ENCODE measurements at places on chromosomes 11 and 22.

DNA sequence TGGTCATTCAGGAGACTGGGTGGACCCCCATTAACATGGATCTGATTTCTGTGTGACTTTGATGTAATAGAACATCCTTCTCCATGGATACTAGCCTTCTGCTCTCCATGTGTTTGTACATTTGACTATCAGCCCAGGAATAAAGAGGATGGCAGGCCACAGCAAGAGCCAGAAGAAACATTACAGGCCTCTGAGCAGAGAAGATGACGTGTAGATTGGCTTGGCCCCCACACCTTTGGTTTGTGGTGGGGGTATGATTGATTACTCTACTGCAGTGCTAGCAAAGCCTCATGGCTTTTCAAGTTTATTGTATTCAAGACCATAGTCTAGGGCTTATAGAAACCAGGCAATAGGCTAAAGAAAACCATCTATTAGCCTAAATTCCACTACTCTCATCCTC lies 77.0 kb downstream of the GRAMD1B start:
- no peak for DNase-seq

- DNase-seq: no peak
These were observed 76.3 kb downstream of the NTM start for GRCh38 chr11:131446590-131447275.

- DNase-seq: peak; percentile 62
These were observed 49.2 kb downstream of the DBX1 start for GRCh38 chr11:20110908-20111669.

- no peak for DNase-seq
These were observed 179.6 kb upstream of the PDGFD start for GRCh38 chr11:104343578-104343977.

DNA sequence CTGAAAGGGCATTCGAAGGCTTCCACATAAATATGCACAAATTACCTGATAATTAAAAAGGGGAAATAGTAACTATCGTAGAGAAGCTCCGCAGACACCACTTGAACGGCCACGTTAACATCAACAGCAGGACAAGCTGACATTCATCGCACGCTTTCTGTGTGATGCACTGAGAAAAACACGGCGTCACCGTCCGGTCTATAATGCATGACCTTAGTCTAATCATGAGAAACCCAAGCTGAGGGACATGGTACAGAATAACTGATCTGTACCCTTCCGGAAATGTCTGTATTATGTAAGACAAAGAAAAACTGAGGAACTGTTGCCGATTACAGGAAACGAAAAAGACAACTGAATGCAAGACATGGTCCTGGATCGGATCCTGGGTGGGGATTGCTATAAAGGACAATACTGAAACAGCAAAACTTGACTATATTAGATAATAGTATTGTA lies 678 bp upstream of the RANGAP1 start:
- no peak for DNase-seq

DNA sequence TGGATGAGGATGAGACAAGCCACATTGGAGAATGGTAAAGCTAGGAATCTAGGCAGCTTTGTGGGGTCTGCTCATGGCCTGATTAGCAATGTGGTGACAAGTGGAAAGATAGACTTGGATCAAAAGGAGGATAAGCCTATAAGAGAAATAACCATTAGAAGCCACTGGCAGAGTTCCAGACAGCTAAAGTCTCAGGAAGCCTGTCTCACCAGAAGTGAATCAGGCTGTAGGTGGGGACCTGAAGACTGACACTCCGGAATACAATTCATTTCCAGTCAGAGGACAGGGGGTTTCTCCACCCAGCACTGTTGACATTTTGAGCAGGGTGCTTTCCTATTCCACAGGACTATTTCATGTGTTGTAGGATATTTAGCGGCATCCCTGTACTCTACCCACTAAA lies 129.7 kb downstream of the ARHGAP42 start:
- no peak for DNase-seq

DNA sequence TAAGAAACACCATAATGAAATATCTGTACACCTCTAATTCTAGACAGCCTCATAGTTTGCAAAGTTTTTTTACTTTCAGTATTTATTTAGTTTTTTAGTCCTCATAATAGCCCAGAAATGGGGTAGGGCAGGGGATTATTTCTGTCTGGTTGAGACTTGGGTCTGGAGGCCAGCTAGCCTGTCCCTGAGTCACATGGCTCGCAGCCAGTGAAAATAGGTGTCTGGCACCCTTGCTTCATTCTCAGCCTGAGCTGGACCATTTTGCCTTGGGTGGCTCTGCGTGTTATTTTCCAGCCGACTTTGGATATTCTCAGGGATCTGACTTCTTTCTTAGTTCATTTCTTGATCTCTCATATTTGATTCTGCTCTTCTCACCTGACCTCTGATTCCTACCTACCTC lies 123.9 kb upstream of the NARS2 start:
- no peak for DNase-seq

- DNase-seq: no peak
These were observed 7.7 kb upstream of the ANKRD42 start for GRCh38 chr11:83185767-83186166.

DNA sequence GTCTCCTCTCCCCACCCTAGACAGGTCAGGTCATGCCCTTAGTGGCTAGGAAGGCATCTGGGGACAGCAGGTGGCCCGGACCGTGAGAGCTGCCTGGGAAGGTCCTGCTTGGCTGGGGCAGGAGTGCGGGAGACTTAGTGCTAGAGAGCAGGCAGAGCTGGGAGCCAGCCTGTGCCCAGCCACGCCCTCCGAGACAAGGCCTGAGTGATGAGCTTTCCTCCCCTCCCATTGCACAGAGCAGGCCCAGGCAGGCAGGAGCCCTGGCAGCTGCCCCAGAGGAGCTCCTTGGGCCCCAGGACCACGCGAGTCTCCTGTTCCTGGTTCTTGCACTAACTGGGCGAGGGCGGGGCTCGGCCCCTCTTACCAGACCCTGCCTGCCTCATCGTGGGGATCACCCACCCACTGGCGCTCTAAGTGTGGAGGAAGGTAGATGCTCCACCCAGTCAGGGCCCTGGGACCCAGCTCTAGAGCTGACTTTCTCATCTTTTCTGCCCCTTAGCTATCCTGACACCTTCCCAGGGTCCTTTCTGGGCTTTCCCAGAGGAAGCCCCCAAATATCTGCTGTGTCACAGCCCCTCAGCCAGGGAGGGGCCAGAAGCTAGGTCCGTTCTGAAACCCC lies 44.9 kb downstream of the MACROD1 start:
- DNase-seq: no peak

DNA sequence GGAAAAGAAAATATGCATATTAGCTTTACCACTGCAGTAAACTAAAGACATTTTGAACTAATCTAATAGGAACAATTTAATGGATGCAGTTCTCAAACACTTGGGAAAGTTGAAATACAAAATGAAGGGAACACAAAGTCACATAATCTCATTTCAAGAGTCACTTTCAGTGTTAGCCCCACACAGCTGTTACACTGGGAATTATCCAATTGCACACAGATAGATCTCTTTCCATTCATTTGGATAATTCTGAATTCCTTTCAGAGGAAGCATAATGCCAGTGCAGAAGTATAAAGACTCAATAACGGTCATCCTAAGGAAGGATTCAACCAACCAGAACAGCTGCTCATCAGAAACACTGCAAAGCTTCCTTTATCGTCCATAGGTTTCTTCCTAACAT lies 173.3 kb downstream of the GRIA4 start:
- DNase-seq: no peak

- DNase-seq: no peak
These were observed 98.7 kb upstream of the SORL1-AS1 start for GRCh38 chr11:121551463-121551862.

- no peak for DNase-seq
These were observed at the start of gene BRSK2 for GRCh38 chr11:1389932-1390568. BRSK2 (plus strand) TSS chr11:1389934; CDS start chr11:1390285, 351 bp downstream.

- no peak for DNase-seq
These were observed 148.8 kb downstream of the FEZ1 start for GRCh38 chr11:125347261-125347585.

DNA sequence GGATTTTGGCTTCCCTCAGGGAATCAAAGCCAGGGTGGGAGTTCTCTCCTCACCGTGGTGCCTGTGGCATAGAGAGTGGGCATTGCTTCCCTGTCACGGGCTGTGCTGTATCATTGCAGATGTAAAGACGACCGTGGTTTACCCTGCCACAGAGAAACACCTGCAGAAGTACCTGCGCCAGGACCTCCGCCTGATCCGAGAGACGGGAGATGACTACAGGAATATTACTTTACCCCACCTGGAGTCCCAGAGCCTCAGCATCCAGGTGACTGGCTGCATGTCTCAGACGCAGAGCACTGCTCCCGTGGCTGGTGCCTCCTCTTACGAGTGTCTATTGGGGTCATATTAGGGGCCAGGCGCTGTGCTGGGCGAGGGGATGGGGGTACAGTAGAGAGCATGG lies 24.2 kb upstream of the ST3GAL4 start:
- DNase-seq: no peak

DNA sequence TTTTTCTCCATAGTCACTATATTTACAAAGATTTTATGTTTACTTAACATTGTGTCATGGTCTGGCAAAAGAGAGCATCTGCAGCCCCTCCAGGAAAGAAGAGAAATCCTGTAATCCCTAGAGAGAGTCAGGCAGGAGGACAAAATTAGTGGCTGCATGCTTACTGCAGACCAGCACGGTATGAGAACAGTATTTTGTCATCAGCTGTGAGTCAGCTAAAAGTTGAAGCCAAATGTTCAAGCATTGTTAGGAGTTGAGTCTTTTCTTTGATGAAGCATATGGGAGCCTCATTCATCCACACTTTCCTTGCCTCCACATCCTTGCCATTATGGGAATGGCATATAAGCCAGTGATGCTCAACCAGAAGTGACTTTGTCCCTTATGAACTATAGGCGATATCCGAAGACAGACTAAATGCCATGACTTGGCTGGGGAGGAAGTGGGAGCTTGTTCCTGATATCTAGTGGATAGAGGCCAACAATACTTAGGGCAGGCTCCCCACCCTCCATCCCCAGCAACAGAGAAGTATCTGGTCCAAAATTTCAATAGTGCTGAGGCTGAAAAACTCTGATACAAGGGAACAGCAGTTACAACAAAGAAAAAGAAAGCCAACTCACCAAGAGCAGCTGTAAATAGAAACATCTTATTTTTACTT lies 112.0 kb upstream of the OR5AK2 start:
- no peak for DNase-seq

DNA sequence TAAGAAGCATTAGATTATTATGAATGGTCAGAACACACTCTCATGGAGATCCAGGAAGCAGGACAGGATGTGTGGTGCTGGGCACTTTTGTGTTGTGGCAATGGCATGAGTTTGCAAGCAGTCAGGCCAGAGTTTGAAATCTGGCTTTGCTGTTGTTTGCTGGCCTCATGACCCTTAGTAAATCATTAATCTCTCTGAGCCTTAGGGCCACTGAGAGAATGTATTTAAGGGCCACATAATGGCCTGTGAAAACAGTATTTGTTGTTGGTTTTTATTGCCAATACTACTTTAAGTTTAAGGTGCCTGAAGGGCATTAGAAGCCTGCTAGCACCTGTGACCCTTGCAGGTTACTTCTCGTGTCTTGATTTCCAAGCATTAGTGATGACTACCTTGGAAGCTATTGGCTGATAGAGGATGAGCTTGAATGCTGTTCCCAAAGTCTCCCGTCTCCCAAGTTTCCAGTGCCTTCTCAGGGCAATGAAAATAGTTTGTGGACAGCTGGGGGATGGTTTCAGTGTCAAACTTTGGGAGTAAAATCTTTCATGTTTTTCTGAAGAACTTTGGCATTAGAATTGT lies 24.6 kb downstream of the STIM1 start:
- peak; percentile 35 for DNase-seq

- peak; percentile 86 for DNase-seq
These were observed 63.6 kb upstream of the PAX6 start for GRCh38 chr11:31874631-31875191.

DNA sequence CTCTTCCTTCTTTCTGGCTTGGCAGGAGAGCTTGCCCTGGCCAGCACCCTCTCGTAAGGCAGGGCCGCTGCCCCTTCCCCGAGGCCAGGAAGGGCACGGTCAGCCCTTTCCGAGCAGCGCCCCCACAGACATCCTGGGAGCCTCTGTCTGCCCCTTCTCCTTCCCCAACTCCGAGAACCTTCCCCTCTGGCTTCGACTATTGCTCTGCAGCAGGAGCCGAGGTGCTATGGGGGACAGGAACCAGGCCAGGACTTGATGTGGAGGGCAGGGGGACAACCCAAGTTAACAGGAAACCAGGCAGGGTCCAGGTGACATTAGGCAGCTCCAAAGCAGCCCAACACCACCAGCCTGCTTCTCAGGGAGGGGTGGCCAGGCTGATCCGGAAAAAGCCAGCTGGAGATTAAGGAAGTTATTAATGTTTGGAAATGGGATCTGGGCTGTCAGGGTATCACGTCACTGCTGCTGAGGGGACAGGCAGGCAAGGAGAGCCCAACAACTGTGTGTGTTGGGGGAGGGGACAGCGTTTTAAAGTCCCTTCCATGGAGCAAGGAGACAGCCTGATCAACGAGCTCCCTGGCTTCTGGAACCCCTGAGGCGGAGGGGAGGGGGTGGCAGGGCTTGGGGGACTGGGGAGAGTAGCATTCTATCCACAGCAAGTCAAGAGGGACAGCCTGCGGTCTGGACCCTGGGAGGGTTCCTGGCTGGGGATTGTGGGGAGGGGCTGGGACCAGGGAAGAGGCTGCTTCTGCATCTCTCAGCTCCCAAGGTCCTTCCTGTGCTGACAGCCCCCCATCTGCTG lies 27.3 kb downstream of the SYT7 start:
- DNase-seq: no peak

DNA sequence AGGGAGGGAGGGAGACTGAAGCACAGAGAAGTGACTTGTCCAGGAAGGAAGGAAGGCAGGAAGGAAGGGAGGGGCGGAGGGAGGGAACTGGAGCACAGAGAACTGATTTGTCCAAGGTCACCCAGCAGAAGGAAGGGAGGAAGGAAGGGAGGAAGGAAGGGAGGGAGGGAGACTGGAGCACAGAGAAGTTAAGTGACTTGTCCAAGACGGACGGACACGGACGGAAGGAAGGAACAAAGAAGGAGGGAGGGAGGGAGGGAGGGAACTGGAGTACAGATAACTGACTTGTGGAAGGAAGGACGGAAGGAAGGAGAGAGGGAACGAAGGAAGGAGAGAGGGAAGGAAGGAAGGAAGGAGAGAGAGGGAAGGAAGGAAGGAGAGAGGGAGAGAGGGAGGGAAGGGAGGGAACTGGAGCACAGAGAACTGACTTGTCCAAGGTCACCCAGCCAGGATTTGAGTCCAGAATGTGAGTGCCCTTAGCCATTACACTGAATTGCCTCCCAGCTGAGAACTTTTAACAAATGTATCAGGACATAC lies 1.5 kb downstream of the SLC35F2 start:
- DNase-seq: no peak

DNA sequence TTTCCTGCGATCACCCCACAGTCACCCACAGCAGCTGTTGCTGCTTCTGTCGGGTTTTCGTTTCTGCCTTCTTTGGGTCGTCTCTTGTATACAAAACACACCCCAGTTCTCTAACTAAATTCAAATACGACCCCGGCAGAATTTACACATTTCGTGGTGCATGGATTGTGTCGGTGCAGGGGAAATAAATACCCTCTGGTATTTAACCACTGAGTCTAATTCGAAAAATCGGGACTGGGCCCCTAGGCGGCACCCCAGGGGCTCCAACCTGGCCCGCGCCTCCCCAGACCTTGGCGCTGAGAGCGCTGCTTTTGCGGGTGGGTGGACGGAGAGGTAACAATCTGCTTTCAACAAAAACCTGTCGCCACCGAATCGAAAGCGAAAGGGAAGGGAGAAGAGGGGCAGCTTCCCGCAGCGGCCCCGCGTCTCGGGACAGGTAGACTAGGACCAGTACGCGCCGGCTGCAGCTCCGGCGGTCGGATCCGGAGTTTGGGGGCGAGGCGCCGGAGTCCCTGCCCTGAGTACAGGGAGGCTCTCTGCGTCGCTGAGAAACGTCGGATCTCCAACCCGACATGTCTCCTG lies 4.4 kb downstream of the ALX4 start:
- no peak for DNase-seq
